ENCODE measurements at places on chromosomes 7 and 10.

GRCh38 chr7:34973400-34973760 is 63.9 kb downstream of the DPY19L1 start:
- DNase-seq = no peak

DNA sequence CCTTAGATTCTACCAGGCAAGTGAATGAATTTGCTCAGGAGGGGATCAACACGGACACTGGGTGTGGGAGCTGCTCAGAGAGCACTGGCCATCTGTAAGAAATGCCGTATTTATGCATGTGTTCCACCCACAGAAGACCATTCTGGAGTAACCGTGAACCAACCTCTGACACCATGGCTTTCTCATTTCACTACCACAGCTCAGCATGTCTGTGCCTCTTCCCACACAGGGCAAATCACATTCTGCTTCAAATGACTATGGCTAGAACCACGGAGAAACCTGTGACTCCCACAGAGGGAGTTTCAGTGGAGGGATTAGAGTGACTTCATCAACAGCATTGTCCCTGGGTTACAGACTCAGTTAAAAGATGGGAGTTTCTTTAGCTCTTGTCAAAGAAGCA is 893.4 kb downstream of the XPNPEP1 start:
- no peak for DNase-seq

GRCh38 chr7:130385600-130386066 is 5.3 kb downstream of the CPA1 start:
- DNase-seq = no peak

GRCh38 chr7:87216701-87217508 is 2.6 kb downstream of the TMEM243 start:
- DNase-seq = peak; percentile 20

DNA sequence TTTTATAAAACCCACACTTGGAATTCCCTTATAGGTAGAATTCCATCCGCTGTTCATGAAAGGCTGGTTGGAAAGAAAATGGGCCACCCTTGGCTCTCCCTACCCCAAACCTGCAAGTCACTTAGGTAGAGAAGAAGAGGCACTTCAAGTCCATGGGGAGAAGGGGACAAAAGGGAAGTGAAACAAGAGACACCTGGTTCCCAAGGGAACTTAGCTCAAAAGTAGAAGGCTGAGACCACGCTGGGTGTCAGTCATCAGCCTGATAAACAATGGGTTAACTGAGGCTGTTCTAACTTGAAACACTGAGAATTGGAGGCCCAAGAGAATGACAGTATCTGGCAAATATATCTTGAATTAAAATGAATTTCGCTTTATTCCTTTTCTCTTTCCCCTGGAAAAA is 330.8 kb upstream of the NFE2L3 start:
- DNase-seq = no peak

DNA sequence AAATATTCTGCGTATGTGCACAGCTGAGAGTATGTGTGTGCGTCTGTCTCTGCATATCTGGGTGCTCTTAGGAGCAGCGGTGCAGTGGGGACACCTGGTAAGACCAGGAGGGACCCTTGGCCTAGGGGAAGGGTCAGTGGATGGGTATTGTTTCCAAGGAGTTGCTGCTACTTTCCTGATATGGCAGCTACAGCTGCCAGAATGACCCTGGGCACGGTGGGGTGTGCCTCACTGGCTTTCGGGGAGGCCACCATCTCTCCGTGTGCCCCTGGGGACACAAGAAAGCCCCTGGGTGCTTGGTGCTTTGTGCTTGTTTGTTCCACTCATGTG is 8.6 kb downstream of the PFKFB3 start:
- no peak for DNase-seq

- DNase-seq = no peak
Measured at GRCh38 chr7:145909991-145910513, 206.5 kb upstream of the CNTNAP2 start.
